ENCODE measurements at places on chromosomes 2 and 18.
A peak's percentile ranks its signal among the peaks of the same experiment; 100 is the strongest.

DNA sequence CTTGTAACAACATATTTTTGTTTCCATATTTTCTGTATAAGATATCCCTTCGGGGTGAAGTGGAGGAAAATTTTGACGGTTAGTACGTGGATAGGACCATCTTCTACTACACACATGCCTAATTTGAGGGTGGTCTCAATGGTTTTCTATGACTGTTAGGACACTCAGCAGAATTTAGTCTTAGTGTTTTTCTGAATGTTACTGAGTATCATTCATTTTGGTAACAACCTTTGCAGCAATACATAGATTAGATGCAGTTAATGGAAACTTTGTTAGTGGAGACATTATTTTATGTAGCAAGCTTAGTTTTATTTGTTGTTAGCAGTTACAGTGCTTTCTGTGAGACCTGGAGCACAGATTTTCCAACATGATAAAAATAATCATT is 1.6 kb downstream of the ITGAV start:
- no peak for DNase-seq

- peak; percentile 85 for DNase-seq
Measured at GRCh38 chr2:8607606-8608005, 74.2 kb upstream of the ID2 start.

- DNase-seq, result no peak
Measured at GRCh38 chr2:232498452-232498851, 10.8 kb upstream of the ECEL1 start.

DNA sequence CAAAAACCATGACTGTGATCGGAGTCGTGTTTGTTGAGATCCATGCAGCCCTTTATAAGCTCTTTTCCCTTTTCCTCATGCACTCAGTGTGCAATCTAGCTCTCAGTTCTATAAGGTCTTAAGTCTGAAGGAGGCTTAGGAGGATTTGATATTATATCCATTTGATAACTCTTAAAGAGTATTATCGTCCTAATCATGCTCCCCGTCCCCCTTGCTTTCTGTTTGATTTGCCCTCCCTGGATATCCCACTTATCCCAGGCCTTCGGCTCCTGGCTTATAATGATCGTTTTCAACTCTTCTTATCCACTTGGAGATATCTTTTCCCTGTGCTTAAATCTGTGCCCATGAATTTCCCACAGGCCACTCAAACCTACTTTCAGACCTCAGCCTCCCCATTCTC is 1917.7 kb upstream of the PIK3C3 start:
- DNase-seq, result no peak

- DNase-seq, result peak; percentile 35
Measured at GRCh38 chr18:60892441-60892840, 440.8 kb upstream of the CDH20 start.
